ENCODE measurements at places on chromosomes 6 and 20.

GRCh38 chr6:107318100-107318736 is 141.1 kb downstream of the PDSS2 start:
- DNase-seq, result no peak

DNA sequence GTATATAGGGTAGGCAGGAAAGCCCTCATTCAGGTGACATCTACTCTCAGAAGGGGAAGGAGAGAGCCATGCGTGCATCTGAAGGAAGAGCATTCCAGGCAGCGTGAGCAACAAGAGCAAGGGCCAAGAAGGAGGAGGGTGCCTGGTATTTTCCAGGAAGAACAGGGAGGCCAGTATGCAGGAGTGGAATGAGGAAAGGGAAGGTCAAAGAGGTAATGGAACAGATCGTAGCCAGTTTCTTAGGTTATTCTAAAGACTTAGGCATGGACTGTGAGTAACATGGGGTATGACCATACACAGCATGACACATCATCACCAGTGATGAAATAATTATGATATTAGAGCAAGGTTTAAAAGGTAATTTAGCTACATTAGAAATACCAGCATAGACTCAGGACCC is 24.1 kb downstream of the ALDH8A1 start:
- no peak for DNase-seq

GRCh38 chr20:38404016-38404415 is 31.1 kb downstream of the SNHG17 start:
- no peak for DNase-seq

- no peak for DNase-seq
These were observed 15.1 kb upstream of the SNRPB2 start for GRCh38 chr20:16714751-16715150.

DNA sequence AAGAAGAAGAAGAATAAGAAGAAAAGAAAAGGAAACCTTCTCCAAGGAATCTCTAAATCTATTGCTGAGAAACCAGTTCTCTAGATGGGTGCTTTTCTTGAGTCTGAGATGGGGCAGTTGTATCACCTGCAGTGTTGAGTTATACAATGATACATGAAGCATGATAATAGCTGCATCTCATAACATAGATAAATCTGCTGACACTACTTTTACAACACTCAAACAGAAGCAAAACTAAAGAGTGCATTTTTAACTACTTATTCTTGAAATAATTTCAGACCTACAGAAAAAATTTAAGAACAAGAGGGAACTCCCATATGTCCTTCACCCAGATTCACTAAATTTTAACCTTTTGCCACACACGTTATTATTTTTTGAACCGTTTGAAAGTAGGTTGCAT is 70.3 kb downstream of the SYNJ2 start:
- no peak for DNase-seq

- DNase-seq, result no peak
These were observed 697.5 kb downstream of the PRKN start for GRCh38 chr6:162029873-162030576.

DNA sequence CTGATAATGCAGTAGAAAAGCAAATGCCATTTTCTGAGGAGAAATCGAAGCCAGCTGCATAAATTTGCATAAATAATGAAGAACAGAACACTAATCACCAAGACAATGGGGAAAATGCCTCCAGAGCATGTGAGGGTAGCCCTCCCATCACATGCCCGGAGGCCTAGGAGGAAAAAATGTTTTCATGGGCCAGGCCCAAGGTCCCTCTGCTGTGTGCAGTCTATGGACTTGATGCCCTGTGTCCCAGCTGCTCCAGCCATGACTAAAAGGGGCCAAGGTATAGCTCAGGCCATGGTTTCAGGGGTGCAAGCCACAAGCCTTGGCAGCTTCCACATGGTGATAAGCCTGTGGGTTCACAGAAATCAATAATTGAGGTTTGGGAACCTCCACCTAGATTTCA is 164.1 kb downstream of the HAO1 start:
- DNase-seq, result no peak

DNA sequence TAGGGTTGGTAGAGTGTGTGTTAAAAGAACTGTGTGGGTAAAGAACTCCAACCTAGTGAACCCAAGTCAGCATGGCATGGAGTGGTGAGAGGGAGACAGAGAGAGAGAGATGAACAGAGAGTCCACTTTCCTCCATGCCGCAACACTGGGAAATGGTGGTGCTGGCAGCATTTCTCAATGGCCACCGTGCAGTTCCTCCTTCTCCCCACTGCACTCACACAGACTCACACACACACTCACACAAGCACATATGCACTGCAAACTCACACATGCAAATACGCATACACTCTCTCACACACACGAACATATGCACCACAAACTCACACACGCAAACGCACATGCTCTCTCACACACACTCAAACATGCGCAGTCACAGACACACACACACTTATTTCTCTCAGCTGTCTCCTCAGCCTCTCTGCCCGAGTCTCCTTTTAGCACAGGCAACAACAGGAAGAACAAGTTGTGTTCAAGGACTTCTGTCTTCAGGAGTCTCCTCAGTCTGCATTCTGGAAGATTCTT is 66.5 kb upstream of the LY86 start:
- DNase-seq, result no peak

DNA sequence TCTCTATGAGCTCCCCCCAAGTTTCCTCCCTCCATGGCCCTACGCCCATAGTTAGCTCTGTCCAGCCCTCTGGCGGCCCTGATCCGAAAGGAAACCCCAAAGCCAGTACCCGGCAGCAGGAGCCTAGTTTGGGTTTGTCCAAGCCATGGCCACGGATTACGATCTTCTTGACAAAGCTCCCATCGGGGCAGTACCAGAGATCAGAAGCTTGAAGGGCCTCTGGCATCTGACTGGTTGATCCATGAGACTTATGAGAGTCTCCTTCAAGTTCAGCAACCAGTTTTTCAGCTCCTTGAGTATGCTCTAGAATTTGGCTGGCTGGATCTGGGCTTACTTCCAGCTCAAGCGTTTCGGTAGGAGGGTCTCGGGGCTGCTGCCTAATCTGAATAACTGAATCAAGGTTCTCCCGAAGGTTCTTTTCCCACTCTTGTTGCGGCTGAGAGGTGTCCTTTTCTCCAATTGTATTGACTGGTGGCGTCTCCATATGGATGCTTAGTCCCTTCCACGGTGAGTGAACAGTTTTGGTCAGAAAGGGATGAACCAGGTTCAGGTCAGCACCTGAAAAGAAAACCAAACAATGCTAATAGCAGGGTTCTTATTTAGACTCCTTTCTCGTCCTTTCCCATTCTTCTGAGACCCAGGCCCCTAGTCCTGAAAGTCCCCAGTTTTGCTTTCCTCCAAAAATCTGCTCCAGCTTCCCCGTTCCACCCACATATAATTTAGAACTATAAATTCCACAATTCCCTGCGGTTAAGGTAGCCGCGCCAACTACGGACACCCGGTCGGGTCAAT is 595 bp downstream of the FKBPL start:
- no peak for DNase-seq

- no peak for DNase-seq
These were observed 153.6 kb downstream of the VEGFA start for GRCh38 chr6:43923376-43924221.

- DNase-seq, result no peak
These were observed 984 bp downstream of the TFAP2C start for GRCh38 chr20:56630086-56630493.

GRCh38 chr20:61810066-61810737 is 255.5 kb downstream of the TAF4 start:
- DNase-seq, result no peak

- DNase-seq, result no peak
These were observed 86.5 kb downstream of the ASXL1 start for GRCh38 chr20:32444474-32445220.
